Ecto neural progenitor cell (in vitro differentiated cells): ENCODE measurements at places on chromosomes 16 and 17.

- DNase-seq, result no peak
Measured at GRCh38 chr17:66654106-66654740, 180.7 kb upstream of the CACNG5 start.

GRCh38 chr17:43020030-43020621 is 2.1 kb downstream of the VAT1 start:
- no peak for DNase-seq

DNA sequence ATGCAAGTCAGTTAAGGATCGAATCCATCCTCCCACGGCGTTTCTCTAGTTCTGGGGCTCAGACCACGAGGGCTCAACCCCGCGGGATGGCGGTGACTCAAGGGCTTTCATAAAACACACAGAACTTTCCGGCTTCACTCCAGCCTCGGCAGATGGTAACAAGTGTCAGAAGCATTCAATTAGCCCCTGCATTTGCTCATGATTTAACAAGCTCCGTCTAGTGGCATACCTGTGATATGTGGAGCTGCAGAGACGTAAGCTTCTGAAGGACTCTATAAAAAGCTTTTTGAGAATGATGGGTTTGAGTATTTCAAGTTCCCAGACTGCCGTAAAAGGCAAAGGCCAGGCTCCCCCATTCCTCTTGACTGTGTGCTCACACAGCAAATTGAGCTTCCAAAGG is 91.3 kb upstream of the SEC14L1 start:
- no peak for DNase-seq

DNA sequence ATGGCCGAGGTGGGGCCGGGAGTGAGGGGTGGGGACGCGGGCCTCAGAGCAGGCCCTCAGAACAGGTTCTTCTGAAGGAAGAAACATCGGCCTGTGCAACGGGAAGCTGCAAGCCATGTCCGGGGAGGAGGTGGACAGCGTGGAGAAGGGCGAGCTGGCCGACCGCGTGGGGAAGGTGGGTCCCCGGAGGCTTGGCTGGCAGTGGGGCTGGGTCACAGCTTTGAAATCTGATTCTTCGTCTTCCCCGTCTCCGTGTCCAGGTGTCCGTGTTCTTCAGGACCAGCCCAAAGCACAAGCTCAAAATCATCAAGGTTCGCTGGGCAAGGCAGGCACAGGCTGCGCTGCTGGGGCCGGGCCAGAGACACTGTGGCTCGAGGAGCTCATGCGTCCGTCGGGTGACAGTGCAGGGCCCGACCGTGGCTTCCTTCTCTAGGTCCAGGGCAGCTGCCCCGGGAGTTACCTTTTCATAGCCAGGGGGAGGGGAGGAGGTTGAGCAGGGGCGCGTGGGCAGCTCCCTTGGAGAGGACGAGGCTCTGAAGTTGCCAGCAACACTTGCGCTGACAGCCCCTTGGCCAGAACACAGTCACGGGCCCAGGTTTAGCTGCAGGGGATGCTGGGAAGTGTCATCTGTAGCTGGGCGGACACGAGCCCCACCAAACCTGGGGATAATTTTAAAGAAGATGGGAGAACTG is 51.3 kb downstream of the MEAK7 start:
- no peak for DNase-seq

DNA sequence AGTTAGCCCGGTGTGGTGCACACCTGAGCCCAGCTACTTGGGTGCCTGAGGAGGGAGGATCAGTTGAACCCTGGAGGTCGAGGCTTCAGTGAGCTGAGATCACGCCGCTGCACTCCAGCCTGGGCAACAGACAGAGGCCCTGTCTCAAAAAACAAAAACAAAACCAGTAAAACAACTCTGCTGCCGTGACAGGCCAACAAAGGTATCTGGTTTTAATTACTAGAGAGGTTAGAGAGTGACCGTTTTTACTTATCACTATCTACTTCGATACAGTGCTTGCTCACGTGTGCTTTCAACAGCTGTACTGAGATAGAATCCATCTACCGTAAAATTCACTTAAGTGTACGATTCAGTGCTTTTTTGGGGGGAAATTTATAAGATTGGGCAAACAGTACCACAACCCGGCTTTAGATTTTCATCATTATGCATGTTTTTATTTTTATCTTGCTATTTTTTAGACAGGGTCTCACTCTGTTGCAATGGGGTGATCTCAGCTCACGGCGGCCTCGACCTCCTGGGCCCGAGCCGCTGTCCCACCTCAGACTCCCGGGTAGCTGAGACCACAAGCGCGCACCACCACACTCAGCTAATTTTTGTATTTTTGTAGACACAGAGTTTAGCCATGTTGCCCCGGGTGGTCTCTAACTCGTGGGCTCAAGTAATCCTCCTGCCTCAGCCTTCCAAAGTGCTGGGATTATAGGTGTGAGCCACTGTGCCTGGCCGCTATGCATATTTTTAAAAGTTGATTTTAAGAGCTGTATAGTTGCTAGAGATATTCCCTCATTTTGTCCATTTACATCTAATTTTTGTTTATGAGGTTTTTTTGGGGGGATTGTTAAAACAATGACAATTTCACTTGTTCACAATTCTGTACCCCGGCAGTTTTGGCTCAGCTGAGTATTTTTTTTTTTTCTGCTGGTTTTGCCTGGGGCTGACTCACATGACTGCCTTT is 30.9 kb downstream of the SERPINF1 start:
- no peak for DNase-seq

GRCh38 chr17:76136276-76137000 is 4.6 kb downstream of the FOXJ1 start:
- no peak for DNase-seq

DNA sequence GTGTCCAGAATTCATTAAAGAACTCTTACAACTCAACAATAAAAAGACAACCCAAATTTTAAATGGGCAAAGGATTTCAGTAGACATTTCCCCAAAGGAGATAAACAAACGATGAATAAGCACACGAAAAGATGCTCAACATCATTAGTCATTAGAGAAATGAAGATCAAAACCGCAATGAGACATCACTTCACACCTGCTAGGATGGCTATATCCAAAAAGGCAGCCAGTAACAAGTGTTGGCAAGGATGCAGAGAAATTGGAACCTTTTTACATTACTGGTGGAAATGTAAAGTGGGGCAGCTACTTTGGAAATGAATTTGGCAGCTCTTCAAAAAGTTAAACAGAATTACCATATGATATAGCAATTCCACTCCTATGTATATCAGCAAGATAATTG is 42.0 kb downstream of the PITPNM3 start:
- no peak for DNase-seq

DNA sequence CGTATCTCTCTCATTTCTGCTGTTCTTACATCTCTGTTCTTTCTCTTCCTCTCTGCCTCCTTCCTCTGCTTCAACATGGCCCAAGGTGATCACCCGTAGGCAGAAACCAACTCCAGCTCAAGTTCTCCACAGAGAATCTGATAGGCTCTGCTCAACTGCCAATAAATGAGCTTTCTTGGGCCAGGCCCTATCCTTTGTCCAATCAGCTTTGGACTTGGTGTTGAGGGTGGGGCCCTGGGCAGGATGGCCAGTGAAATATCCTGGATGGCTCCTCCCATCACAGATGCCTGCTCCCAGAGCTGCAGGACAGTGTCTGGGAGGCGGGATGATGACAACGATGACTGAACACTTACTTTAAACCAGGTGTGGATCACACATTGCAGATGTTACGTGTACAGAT is 17.4 kb upstream of the BRD7 start:
- no peak for DNase-seq

DNA sequence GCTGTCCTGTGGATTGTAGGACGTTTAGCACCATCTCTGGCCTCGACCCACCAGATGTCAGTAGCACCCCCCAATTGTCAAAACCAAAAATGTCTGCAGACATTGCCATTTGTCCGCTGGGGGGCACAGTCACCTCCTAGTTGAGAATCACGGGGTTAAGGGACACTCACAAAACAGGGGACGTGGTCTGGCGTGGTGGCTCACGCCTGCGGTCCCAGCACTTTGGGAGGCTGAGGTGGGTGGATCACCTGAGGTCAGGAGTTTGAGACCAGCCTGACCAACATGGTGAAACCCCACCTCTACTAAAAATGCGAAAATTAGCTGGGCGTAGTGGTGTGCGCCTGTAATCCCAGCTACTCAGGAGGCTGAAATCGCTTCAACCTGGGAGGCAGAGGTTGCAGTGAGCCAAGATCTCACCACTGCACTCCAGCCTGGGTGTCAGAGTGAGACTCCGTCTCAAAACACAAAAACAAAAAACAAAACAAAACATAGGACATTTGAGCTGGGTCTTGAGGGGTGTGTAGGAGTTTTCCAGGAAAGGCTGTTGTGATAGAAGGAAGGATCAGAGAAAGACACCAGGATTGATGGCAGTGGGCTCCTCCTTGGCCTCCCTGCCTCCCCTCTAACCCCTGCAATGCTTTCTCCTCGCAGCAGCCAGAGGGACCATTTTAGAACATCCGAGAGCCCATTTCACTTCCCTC is 171.8 kb upstream of the GSE1 start:
- no peak for DNase-seq

- DNase-seq, result no peak
Measured at GRCh38 chr16:88062341-88063210, 111.3 kb downstream of the BANP start.

DNA sequence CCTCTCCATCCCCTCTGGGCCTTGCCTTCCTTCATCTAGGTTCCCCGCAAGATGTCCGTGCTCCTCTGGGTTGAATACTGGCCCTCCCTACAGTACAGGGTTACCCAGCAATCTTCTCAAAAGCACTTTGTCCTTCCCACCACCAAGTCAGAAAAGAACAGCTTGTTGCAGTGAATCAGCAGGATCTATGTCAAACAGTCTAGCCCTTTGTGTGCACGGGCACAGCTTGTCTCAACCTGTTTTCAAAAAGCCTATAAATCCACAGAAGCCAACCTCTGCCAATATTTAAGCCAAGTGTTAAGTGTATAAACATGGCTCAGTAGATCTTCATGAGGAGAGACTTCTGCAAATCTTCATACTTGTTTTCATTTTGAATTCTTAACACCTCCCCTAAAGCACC is 25.2 kb downstream of the C17orf67 start:
- no peak for DNase-seq

DNA sequence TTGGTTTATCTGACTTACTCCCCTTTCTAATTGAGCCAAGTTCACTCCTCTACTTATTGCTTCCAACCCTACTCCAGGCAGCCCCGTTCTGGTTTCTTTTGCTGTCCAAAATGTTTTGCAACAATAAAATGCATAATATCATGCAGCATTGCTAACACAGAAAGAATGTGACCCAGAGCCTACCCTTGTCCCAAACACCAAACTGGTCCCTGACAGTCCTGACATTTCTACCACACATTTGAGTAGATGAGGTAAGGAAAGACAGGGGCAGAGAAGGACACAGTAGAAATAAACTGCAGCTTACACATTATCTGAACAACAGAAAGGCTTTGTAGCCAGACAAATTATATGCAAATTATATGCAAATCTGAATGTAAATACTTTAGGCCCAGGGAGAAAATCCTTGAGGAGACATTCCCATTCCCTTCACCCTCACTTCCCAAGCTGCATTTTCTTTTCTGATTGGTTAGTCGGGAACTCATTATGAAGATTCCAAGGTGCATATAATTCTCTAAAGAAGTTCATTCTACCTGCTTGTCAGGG is 31.6 kb downstream of the SOX9 start:
- DNase-seq, result no peak

- DNase-seq, result no peak
Measured at GRCh38 chr17:73455050-73455687, 143.4 kb upstream of the CDC42EP4 start.

- DNase-seq, result no peak
Measured at GRCh38 chr17:75091855-75092327, 4.1 kb downstream of the SLC16A5 start.

GRCh38 chr17:75081611-75082540 is 5.9 kb upstream of the SLC16A5 start:
- no peak for DNase-seq

- DNase-seq, result no peak
Measured at GRCh38 chr17:57609125-57609877, 135.8 kb downstream of the CCDC182 start.

- no peak for DNase-seq
Measured at GRCh38 chr16:67443265-67443664, 12.3 kb downstream of the HSD11B2 start.

- DNase-seq, result no peak
Measured at GRCh38 chr17:62907961-62908360, 58.1 kb upstream of the TANC2 start.

DNA sequence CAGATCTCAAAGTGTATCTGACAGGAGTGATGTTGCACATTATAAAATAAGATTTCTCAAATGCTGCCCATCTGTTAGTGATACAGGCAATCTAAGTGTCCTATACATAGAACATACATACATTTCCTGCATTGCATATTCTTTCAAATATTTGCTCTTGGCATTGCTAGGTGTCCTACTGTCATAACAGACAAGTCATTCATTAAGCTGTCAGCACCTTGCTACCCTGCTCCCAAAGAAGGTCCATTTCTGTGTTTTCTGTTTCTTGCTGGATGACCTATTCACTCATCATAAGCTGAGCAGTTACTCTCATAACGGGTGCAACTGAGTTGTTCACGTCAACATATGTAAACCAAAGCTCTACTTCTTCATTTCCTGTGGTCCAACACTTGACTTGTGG is 719.0 kb downstream of the KCNJ2 start:
- DNase-seq, result no peak

GRCh38 chr17:69669441-69670178 is 255.1 kb downstream of the MAP2K6 start:
- no peak for DNase-seq

DNA sequence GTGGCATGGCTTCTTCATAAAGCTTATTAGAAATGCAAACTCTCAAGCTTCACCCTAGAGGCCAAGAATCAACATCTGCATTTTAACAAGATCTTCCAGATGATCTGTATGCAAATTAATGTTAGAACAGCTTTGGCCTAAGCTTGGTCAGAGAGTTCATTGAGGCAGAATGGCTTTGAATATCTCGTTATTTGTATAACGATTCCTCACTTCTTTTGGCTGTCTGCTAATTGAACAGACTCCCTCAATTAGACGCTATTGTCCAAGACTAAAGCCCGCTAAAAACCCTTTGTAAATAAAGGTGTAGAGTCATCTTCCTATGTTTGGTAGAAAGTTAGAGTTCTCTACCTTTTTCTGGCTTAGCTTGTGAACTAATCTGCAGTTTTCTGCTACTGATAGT is 1453.7 kb downstream of the CDH8 start:
- DNase-seq, result no peak

DNA sequence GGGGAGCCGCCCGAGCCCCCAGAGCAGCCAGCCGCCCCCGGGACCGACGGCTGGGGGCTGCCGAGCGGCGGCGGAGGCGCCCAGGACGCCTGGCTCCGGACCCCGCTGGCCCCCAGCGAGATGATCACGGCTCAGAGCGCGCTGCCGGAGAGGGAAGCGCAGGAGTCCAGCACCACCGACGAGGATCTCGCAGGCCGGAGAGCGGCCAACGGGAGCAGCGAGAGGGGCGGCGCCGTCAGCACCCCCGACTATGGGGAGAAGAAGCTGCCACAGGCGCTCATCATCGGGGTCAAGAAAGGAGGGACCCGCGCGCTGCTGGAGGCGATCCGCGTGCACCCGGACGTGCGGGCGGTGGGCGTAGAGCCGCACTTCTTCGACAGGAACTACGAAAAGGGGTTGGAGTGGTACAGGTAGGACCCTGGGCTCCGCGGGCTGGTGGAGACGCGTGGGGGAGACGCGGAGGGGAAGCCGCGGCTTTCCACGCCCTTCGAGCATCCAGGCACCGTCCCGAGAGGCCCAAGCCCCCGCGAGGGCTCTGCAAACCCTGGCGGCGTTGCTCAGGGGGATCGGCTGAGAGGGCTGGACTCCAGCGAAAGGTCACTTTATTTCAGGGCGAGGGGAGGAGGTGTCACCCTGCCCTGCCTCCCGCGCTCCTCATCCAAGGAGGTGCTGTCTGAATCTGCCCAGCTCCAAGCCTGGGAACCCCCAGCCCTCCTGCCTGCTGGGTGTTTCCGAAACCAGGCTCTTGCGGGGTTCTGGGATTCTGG is 1.2 kb downstream of the HS3ST4 start:
- DNase-seq, result peak; percentile 69

- DNase-seq, result no peak
Measured at GRCh38 chr17:13671771-13672170, 70.0 kb upstream of the HS3ST3A1 start.
